Renal cortex interstitium (tissue), 15 donors: ENCODE measurements at places on chromosomes 16 and 17. TPM values are rescaled to one million over a fixed set of nuclear protein-coding genes. Genes with fewer than 3 reads are reported as not detected.

GRCh38 chr16:50627419-50627818 is 53.7 kb downstream of the SNX20 start:
- DNase-seq, result no peak

The MYH13 gene
- 0.19 TPM for polyA plus RNA-seq

The HS3ST3A1 gene
- polyA plus RNA-seq, result 4.5 TPM

The ULK2 gene
- 27.3 TPM for polyA plus RNA-seq

DNA sequence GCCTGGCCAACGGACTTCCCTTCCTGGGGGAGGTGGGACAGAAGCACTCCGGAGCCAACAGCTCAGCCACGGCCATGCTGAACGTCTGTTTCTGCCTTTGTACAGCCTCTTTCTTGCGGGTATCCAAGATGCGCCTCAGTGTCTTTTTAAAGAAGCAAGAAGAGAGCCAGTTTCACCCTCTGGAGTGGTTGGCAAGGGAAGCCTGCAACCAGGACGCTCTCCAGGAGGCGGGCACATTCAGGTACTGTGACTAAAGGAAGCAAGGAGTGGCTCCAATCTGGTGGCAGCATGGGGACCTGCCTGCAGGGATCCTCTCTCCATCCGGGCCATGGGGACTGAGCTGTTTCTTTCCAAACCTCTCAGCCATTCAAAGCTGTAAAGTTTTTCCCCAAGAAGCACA is 60.6 kb upstream of the ENDOV start:
- no peak for DNase-seq

DNA sequence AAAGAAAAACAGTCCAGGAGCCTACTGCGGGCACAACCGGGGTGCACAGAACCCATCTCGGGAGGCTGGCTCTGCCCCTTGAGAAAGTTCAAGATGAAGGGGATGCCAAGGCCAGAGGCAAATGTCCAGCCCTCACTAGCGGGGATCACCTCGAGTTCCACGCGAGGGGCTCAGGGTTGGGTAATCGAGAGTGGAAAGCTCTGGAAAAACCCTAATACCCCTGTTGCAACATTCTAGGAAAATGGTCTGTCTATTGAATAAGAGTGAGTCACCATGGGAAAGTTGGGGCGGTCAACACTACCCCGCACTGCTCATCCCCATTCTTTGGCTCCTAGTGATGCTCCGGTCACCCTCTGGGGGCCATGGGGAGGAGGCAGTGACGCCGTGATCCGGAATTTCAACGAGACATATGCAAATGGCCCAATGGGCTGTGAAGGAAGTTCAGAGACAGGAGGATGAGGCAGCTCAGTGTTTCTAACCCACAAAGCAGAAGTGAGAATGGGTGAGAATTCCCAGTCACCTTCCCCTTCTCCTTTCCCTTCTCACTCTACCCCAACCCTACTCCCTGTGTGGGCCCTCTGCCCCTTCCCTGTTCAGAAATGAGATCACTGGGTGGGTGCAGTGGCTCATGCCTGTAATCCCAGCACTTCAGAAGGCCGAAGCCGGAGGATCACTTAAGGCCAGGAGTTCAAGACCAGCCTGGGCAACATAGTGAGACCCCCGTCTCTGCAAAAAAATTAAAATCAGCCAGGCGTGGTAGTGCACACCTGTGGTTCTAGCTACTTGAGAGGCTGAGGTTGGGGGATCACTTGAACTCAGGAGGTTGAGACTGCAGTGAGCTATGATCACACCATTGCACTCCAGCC is 22.4 kb downstream of the SOCS3 start:
- no peak for DNase-seq

- no peak for DNase-seq
Observed at GRCh38 chr16:20415541-20415940, 6.2 kb downstream of the ACSM5 start.

GRCh38 chr17:58401287-58401686 is 16.0 kb downstream of the RNF43 start:
- DNase-seq, result no peak

DNA sequence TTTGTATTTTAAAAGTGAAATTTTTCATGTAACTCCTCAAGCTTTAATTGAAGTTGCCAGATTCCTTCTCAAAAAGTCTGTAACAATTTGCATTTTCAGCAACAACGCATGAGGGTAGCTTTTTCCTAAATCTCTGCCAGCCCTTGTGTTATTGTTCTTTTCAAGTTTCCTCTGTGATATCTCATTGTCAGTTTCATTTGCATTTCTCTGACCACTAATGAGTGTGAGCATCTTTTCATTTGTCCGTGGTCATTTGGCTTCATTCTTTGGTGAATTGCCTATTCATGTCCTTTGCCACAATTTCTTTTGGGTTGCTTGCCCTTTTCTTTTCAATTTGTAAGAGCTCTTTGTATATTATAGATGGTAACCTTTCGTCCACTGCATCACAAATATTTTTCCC is 68.0 kb upstream of the NKD1 start:
- DNase-seq, result no peak

DNA sequence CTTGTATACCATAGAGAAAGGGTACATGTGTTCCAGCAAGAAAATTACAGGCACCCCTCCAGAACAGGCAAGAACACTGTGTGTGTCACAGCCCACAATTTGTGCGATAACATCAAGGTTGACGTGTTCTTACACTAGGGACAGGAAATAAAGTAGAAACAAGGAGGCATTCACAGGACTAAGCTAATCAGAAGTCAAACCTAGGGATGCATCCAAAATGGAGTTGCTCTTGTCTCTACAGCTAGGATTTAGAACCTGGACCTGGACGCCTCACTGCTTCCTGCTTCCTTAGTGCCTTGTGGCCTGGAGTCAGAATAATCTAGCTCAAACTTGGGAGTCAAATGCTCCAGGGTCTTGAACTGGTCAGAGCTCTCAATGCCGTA is 41.3 kb downstream of the GINS3 start:
- no peak for DNase-seq

GRCh38 chr16:22092143-22092933 is at the start of gene VWA3A:
Gene VWA3A (plus strand): TSS chr16:22092541. CDS start chr16:22092638, 97 bp downstream.
- DNase-seq, result peak; percentile 32

The PRRT2 gene
- 27.2 TPM for polyA plus RNA-seq

- no peak for DNase-seq
Observed at GRCh38 chr17:19305256-19305655, 57.3 kb downstream of the B9D1 start.

DNA sequence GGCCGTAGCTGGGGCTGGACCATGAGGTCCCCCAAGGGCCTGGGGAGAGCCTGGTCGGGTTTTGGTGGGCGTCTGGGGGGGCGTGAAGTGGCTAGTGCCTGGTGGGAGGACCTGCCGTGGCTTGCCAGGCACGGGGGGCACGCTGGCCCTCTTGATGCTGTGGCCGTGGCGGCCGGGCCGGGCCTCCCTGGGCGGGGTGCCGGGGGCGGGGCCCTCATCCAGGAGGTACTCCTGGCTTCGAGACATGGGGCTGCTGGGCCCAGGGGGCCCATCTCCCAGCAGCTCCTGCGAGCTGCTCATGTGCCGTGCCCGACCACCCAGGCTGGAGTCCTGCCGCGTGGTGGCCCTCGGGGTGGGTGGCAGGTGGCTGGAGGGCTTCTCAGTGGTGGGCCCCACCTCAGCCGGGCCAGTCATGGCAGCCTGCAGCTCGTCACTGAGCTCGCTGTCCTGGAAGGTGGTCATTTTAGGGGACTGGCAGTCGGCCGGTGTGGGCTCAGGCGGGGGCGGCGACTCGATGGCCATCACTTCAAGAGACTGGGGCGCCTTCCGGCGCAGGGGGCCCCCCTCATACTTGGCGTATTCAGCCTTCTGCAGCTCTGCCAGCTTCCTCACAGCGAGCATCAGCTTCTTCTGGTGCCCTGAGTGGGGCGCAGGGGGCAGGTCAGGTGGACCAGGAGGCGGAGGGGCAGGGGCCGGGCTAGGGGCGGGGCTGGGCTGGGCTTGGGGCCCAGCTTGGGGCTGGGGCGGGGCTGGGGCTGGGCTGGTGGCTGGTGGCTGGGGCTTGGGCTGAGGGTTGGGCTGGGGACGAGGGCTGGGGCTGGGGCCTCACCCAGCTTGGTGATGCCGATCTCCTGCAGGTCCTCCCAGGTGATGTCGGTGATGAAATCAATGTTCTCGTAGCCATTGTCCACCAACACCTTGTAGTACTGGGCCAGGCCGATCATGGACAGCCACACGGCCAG is 15.2 kb downstream of the CASKIN1 start:
- no peak for DNase-seq

GRCh38 chr17:64423881-64424280 is 25.0 kb upstream of the MILR1 start:
- no peak for DNase-seq

DNA sequence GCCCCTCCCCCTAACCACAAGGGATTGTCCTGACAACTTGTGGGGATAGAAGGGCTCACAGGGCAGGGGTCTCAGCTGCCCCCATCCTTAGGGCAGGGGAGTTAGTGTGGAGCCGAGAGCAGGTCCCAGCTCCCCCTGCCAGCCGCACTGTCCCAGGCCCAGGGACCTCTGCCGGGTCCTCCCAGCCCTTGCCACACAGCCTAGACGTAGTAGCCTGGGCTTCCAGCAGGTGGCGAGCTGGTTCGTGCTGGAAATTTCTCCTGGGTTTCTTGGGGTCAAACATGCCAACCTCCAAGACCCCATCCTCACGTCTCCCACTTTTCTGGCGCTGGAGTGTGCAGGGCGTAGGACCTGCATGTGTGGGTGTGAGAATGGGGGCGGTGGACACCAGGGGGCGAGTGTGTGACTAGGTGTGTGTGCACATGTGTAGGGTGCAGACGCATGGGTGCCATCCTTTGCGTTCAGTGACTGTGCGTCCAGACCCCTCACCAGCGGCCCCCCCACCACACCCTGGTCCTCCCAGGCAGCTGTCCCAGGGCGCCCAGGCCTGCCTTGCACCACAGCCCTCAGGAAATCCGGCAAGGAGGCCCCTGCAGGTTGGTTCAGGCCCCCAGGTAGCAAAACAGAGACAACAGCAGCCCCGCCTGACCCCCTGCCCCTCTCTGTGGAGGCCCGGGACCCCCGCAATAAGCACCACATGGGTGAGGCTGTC is 29.5 kb downstream of the SBK1 start:
- no peak for DNase-seq

GRCh38 chr17:13626703-13627102 is 25.0 kb upstream of the HS3ST3A1 start:
- no peak for DNase-seq

The PPP1R27 gene
- 0.45 TPM for polyA plus RNA-seq

DNA sequence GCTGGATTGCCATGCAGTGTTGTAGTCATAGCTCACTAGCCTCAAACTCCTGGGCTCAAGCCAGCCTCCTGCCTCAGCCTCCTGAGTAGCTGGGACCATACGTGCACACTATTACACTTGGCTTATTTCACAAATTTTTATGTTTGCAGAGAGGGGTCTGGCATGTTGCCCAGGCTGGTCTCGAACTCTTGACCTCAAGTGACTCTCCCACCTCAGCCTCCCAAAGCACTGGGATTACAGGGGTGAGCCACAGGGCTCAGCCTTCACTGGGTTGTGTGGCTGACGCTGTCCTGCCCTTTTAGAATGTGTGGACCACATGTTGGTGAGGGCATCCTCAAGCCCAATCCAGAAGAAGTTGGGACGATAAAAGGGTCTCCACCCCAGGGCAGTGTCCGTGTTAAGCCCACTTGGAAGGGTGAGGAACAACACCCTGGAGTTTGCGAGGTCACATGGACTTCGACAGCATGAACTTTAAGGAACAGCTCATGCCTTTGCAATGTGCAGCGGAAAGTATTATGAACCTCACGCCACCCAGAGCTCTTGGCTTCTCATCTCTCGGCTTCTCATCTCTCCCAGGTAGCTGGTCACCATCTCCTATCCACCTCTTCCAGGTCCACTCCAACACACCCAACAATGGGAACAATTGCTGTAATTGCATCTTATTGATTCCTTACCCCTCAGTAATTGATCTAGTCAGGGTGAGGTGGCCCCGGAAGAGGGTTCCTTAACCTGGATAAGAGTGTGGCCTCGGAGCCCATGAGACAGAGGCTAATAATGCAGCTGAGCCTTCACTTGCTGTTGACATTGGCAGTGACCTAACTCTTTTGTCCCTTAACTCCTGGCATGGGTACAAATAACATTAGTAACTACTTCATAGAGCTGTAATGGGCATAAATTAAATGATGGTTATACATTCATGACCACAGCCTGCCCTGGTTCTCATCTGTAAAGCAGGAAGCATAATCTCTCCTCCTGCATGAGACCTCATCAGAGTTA is 6.7 kb downstream of the FOXL1 start:
- DNase-seq, result no peak

The ARL5C gene
- 0.17 TPM for polyA plus RNA-seq

DNA sequence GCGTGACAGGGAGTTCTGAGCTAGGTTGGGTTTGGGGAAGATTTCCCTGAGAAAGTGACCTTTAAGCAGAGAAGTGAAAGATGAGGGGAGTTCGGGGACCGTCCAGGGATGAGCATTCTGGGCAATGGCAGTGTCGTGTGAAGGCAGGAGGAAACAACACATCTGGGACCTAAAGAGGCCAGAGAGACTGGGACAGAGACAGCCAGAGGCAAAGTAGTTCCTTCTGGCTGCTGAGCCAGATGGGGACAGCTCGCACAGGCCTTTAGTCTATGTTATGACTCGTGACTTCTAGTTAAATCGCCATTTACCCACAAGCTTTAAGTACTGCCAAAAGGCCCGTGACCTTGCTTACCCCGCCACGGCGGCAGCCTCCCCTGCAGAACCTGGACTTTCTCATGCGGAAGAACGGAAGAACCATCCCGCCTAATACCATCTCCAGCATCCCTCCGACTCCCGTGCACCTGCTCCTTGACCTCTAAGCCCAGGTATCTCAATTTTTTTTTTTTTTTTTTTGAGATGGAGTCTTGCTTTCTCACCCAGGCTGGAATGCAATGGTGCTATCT is 8.5 kb upstream of the MED11 start:
- no peak for DNase-seq

DNA sequence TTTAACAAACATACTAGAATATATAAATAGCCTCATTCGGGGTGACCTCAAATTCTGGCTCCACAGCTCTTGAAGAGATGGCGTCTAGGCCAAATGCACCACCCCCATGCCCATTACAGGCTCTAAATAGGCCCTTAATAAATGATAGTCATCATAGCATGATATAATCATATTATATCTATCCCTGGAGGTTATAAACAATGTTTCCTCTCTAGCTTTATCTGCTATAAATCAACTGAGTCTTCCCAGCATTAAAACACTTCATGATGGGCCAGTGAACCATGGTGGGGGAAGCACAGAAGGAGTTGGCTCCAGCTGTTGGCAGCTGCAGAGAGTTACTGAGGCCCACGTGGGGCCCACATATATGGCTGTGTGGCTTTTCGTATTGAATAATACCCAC is 214.9 kb upstream of the MPHOSPH6 start:
- DNase-seq, result no peak

GRCh38 chr17:148757-149156 is 11.4 kb downstream of the SCGB1C2 start:
- no peak for DNase-seq

- no peak for DNase-seq
Observed at GRCh38 chr17:44086364-44087311, 16.1 kb downstream of the G6PC3 start.

- no peak for DNase-seq
Observed at GRCh38 chr17:74937064-74938051, 1.7 kb downstream of the OTOP3 start.
